ENCODE measurements at places on chromosomes 7 and 10.

- DNase-seq: no peak
Observed at GRCh38 chr7:142331941-142332340, 74.1 kb upstream of the PRSS58 start.

DNA sequence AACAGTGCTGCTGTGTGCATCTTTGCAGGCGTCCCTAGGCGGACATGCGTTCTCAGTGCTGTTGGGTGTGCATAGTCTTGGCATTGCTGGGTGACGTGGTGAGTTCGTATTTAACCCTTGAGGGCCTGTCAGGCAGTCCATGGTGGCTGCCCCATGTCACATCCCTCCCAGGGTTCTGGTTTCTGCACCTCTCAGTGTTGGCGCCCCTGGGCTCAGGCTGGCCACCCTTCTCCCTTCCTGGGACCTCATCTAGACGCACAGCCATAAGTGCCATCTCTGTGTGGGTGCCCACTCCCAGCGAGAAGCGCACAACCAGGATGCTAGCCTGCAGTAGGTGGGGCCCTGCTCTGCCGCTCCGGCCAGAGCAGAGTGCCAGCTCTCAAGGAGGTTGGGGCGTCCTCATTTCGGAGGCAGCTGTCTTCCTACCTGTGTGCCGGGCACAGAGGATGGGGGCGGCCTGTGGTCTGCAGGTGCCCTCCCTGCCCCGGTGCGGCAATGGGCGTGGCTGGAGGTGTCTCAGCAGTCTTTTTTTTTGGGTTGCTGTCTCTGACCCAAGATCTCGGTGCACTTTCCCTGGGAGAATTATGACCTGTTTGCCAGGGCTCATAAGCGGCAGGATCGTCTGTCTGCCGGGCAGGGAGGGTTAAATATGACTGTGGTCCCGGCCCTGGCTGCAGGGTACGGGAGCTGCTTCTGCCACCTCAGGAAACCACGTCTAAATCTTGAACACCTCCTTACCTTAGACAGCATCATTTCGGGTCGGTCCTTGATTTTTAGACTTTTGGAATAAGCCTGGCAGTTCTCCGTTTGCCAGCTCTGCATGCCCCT, 6.5 kb downstream of the INPP5A start:
- no peak for DNase-seq

DNA sequence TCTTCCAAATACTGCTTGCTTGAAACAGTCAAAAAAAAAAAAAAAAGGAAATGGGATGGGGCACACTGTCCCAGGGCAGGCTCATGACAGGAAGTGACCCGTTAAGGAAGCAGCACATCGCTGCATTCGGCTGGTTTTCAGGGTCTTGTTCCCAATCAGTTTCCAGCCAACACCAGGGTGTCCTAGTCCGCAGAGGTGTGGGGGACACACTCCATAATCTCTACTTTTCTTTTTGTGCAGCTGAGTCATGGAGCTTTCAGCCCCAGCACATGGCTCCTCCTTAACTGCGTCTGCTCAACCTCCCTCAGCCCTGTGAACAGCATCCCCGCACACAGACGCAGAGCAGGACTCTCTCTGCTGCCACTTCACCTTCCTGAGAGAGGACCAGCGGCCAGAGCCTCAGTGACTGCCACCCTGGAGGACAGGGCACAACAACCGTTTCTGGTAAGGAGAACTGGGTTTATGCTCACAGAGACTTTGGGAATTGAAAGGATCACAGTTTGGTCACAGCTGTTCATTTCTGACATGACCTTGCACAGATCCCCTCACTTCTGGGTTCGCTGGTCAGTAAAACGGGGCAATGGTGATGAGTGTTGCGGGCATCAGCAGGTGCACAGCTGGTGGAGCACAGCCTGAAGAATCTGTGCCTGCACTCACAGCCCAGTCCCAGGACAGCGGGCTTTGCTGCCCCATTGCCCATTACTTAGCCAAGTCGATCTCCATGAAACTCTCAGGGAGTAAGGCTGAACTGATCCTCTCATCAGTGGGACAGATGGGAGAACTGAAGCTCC, at the start of gene GIMAP5:
Gene GIMAP5 (plus strand): TSS at position 154 of the 791 bp plus-strand sequence. CDS start 3,467 bp downstream, outside the sequence.
- no peak for DNase-seq

DNA sequence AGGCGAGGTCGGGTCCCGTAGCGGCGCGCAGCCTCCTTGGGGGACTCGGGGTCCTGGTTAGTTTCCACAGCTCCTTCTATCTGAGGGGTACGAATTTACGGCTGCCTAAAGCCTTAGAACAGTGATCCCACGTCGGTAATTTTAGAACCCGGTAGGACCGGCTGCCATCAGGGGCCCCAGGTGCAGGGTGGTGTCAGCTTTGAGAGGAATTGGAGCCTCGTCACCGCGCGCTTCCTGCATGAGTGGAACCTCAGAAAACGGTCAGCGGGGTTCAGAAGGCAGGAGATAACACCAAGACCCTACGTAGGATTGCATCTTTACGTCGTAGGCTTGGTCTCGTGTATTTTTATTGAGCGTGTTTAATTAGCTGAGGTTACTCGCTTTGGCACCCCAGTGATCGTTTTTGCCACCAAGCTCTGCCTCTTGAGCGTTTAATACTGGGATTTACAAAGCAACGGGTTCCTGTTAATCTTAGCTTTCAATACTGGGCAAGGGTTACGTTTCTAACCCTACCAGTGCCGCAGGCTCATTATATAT, 443 bp downstream of the RNF32 start:
- DNase-seq: no peak

DNA sequence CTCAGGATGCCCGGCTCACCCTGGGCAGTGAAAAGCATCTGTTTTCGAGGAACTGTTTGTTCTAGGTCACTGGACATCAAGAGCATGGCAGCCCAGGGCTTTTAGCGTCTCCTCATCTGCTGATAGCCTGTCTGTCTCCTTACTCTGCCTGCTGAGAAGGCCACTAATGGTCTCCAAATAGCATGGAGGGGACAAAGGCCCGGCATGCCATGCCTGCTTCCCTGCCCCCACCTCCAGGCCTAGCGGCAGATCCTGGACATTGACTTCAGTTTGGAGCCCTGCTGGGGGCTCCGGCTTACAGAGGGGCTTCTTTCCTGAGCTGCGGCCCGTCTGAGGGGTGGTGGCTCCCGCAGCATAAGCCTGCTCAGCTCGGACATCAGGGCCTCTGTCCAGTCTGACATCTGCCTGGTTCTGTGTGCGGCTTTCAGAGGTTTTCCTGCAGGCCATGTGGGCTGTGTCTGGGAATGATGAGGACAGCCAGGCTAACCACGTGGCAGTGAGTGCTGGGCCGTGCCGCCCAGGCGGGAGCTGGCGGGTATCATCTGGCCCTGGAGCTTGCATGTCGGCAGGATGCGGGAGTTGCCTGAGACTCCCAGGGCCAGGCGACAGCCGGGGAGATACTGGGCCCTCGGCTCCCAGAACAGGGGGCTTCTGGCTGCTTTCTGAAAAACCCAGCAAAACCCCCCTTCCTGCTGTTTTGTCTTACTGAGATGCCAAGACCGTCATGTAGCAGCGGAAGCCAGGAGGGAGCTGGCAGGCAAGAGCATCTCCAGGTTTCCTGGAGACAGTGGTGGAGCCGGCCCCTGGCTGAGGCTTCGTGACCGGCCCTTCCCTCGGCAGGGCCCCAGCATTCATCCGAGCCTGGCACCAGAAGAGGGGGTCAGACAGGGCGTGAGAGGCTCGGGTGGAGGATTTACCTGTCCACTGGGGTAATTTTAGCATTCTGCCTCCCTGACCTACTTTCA, 9.2 kb downstream of the PFKFB3 start:
- DNase-seq: peak; percentile 85

DNA sequence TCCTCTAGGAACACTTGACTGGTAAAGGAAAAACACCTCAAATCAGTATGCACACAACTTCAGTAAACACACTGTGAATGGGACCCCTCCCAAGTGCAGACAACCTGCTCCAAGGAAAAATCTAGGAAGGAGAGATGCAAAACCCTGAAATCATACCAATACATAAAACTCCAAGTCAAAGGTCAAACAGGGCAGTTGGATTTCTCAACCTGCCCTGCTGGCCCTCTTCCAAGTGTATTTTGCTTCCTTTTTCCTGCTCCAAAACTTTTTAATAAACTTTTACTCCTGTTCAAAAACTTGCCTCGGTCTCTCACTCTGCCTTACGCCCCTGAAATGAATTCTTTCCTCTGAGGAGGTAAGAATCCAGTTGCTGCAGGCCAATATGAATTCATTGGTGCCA, 665.1 kb downstream of the SORCS1 start:
- no peak for DNase-seq

GRCh38 chr7:133294234-133294633, 41.4 kb downstream of the EXOC4 start:
- DNase-seq: no peak

- no peak for DNase-seq
Observed at GRCh38 chr7:149610441-149611011, 112.9 kb upstream of the ZNF746 start.

DNA sequence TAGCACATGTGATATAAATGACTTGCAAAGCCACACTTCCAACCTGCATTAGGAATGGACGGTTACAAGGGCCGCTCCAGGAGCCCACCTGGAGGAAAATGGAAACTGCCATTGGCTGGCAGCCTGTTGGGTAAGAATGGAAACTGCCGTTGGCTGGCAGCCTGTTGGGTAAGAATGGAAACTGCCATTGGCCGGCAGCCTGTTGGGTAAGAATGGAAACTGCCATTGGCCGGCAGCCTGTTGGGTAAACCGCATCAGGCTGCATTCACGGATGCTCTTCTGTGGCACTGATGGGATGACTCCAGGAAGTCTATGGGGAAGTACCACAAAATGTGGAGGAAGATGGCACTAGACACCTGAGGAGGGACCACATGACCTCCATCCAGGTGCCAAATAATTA, 143.1 kb downstream of the DPP6 start:
- no peak for DNase-seq

DNA sequence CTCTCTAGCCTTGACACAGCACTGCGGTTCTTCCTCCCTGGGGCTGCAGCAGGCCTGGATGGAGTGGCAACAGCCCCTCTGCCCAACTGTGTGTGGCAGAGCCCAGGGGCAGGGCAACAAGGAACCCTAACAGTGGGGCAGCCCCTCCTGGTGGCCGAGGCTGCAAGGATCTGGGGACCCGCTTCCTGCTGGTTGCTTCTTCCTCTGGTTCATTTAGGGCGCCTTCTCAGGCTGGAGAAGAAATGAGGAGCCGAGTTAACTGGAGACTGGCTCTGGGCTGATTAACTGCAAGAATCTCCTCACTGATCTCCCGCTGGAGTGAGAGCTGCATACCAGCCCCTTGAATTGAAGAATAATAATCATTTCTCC, 80.1 kb upstream of the EMX2 start:
- no peak for DNase-seq

GRCh38 chr10:3423384-3423783, 250.8 kb upstream of the PITRM1 start:
- DNase-seq: no peak

DNA sequence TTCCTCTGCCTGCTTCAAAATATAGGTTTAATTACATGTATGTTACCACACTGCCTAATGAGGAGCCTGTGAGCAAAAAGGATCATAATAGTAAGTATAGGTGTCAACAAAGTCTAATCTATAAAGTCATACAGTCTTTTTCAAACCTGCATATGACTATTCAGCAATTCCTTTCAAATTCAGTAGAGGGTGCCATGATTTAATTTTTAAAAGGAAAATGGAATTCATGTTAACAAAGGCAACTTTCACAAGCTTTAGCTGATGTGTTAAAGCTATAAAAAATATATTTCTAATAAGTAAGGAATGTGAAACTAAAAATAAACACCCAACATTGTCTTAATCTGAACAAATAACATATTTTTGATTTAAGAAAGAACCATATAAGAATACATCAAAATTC, 52.1 kb downstream of the MPP7 start:
- peak; percentile 41 for DNase-seq

DNA sequence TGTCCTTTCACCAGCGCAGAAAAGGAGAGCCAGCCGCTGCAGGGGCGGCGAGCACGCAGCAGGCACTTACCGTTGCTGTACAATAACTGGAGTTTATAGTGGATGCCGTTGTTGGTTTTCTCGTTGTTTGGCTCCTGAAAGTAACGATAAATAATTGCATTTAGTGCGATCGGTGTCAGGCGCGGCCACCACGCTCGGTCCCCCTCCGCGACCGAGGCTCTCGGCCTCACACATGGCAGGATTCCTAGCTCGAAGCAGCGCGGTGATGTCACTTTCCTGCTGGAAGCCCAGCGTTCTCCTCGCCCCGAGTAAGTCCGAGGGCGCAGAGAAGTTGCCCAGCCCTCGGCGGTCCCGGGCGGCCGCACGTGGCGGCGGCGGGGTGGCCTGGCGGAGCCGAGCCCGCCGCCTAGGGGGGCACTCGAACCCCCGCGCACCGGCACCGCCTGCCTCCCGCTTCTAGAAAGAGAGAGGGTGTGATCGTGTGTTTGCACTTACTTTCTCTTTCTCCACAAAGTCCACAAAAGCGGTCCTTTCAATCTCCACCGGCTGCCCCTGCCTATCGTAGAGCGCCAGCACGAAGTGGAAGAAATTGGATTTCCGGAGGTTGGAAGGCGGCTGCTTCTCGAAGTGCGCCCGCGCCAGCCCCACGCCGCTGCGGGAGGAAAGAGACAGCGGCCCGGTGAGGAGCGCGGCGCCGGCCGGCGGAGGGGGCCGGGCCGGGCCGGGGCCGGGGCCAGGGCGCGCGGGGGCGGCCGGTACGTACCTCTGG, 1.0 kb downstream of the EBF3 start:
- DNase-seq: peak; percentile 51

Data from AG20443 (cell line).